Activated CD4-positive, alpha-beta T cell treated with anti-CD3 and anti-CD28 coated beads for 24 hours (primary cell): ENCODE measurements at places on chromosomes 4 and X.

GRCh38 chr4:124964852-124965496 lies 252.4 kb upstream of the ANKRD50 start:
- DNase-seq = no peak

GRCh38 chrX:18002791-18003190 lies 141.7 kb upstream of the RAI2 start:
- DNase-seq = no peak

DNA sequence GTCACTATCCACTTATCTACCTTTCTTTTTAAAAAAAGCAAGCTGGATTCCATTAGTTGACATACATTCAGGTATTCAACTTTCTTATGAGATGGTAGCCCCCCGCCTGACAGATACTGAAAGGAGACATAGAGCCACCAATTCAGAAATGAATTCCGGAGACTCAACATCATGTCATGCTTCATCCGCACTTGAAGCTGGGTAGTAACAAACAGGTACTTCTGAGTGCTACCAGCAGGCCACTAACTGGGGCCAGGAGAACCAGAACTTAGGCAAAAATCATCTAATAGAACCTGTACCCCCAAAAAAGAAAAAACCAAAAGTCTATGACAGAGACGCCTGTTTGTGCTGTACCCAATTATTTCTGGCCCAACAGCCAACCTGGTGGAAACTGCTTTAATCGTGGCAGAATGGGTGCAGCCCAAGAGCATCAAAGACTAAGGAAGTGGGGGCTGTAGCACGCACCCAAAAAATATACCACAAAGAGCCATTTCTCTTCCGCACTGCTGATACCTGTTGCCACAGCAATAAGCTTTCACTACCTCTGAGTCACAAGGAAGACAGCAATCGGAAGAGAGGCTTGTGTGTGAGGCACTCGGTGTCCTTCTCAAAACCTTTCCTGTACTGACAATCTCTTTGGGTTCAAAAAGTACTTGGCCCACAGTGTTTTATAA lies 84.8 kb downstream of the AFAP1 start:
- DNase-seq = no peak

DNA sequence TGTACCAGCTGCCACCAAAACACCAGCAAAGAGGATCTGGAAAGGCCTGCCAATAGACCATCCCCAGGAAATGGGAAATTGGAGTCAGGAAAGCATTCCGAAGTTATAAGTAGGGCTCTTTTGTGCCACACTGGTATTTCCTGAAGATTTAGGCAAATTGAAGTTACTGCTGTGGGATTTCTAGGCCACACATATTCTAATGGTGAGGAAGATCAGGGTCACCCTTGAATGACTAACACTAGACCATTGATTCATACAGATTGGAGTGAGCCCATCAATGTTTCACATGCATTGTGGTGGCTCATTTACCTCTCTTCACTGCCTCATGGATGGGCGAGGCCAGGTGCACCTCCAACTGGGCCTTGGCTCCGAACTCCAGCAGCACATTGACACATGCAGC lies 22.6 kb downstream of the ASB11 start:
- DNase-seq = no peak

- DNase-seq = no peak
Observed at GRCh38 chr4:79298484-79298883, 27.4 kb downstream of the NAA11 start.

- no peak for DNase-seq
Observed at GRCh38 chr4:1077711-1078477, 35.5 kb downstream of the RNF212 start.

GRCh38 chr4:13782231-13782630 lies 154.7 kb upstream of the BOD1L1 start:
- DNase-seq = no peak

GRCh38 chr4:24753519-24753918 lies 41.9 kb upstream of the SOD3 start:
- no peak for DNase-seq

- no peak for DNase-seq
Observed at GRCh38 chrX:47815901-47816845, 20.5 kb upstream of the ZNF81 start.

DNA sequence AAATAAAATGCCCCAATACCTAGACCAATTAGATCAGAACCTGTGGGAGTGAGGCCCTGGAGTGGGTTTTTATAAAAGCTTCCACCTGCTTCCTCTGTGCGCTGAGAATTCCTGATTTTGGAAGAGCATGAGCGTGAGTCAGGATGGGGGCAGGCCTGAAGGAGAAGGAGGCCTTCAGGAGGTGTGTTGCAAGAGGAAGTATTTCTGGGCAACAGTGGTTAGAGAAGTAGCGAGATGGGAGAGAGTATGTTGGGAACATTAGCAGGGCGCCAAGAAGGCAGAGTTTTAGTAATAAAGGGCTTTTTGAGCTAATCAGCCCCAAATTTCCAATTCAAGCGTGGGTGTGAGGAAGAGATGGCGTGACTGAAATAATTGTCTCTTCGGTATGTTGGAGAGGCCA lies 349.8 kb downstream of the UNC5C start:
- no peak for DNase-seq

DNA sequence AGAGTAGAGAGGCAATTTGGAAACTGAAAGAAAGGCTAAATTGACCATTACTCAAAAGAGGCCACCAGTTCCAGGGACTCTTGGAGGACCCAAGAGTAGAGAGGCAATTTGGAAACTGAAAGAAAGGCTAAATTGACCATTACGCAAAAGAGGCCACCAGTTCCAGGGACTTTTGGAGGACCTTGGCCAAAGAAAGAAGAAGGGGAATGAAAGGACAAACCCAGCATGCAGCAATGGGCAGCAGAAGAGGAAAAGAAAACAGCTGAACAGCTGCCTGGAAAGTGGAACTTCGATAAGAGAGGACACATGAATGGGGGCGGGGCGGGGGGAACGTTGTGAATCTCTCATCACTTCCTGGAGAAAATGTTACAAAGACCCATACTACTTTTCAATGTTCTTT lies 80.8 kb downstream of the PALLD start:
- DNase-seq = no peak

DNA sequence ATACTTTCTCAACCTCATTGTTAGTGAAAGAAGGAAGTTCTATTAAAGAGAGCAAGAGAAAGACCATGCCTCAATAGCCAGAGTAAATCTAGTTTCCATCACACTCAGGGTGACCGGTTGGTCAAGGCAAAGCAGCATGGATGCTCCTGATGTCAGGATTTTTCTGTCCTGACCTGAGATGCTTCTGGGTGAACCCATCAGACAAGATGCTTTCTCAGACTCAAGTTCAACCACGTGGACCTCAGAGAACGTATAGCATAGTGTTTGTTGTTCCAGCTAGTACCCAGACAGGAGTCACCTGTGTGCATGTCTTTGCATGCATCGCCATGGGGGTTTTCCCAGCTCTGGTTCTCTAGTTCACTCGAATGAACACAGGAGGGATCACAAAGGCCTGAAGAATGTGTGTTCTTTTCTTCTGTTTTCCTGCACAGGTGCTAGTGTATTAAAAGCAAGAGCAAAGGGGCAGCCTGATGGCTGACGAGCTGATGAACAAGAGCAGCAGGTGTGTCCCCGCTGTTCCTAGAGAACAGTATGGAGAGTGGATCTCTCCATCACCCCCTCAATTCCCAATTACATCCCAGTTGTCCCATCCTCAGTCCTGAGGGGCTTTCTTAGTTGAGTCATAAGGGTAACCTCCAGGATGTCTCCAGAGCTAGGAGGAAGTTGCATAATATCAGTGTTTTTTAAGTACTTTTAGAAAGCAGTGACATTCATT lies 110.5 kb upstream of the ENPP6 start:
- DNase-seq = no peak

DNA sequence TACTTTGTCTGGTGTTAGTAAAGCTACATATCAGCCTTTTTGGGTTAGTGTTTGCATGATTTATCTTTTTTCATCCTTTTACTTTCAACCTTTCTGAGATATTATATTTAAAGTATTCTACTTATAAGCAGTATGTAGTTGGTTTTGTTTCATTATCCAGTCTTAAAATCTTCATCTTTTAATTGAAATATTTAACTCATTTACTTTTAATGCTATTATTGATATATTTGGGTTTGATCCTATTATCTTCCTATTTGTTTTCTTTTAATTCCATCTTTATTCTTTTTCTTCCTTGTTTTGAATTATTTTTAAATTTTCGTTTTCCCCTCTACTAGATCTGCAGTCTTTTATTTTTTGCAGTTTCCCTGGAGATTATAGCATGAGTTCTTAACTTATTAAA lies 44.0 kb downstream of the CLDN22 start:
- no peak for DNase-seq

DNA sequence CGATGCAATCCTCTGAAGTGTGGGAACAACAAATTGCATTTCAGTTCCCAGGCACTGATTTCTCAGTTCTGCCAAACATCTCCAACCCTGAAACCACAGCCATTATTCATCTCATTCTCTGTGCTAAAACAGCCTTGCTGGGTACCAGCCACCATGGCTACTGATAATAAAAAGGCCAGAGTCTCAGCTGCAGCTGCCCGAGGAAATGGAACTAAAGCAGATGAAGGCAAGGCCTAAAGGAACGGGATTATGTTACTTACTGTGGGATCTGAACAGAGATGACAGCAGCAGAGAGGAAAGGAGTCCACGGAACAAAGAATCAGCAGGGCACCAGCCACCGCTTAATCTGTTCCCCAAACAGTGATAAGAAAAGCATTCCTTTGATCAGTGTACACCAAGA lies 155.7 kb downstream of the PAPSS1 start:
- no peak for DNase-seq

DNA sequence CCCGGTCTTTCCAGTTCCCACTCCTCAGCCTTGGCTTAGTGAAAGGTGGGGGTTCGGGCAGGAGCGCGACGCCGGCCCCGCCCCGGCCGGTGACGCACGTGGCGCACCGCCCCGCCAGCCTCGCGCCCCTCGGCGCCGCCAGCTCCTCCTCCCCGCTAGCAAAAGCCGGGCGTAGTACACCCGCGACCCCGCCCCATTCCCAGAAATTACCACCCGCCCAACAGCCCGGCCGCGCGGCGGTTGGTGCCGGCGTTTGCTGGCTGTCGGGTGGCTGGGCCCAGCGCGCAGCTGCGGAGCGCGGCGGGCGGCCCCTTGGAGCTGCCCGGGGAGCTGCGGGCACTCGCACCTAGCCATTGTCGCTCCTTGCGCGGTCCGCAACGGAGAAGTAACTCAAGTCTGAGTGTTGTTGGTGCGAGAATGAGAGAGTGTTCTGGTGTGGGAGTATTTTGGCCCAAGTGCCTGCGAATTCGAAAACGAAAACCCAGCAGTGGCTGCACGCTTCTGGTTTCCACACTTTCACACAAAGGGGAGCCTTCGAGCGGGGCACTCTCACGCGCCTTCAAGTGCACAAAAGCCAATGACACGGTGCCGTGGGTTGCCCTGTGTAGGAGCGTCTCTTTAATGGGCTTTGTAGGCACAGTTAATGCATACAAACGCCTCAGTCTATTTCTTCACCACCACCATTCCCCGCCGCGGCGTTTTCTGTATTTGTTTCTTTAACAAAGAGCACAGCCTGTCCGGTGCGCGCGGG lies 1.0 kb upstream of the ELF2 start:
- peak; percentile 79 for DNase-seq

DNA sequence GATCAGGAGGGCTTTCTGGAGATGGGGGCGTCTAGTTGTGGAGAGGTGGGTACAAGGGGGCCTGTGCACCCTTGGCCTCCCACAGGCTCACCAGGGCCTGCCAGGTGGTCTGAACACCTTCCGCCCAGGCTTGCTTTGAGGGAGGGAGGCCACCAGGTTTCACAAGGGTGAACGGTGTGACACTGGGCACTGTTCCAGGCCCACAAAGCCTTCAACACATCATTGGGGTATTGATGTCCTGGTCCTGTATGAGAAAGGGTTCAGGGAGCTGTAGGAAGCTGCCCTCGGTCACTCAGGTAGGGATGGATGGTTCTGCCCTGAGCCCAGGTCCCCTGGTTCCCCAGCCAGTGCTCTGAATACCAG lies 6.0 kb downstream of the HTRA3 start:
- no peak for DNase-seq
